ENCODE measurements at places on chromosomes 16 and 17.

DNA sequence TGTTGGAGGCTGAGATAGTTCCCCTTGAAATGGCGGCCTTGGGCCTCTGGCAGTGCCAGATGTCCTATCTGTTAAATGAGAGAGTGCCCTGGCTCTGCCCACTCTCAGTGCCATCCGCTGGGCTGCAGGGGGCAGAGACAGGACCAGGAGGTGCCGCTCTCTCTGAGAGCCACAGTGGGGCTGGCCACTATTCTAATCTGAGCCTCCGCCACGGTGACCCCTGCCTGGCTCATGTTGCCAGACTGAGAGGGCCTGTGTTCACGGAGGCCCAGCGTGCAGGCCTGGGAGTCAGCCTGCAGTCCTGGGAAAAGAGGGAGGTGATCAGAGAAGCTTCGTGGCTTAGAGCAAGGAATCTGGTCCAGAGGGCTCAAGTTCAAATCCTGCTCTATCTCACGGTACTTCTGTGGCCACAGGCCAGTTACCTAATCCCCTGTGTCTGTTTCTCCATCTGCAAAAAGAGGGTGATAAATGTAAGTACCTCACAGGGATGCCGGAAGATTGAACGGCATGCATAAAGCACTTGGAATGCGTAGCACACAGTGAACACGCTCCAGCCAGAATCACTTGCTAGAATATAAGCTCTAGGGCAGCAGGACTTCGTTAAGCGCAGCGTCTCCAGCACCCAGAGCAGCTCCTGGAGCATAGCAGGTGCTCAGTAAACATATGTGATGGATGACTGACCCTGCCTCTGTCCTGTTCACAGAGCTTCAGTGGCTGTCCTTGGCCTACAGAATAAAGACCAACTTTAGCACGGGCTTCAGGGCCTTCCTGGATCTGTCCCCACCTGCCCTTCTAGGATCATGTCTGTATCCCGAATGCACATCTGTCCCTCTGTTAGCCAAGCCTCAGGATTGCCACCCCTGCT lies 6.3 kb downstream of the ATP2A3 start:
- no peak for DNase-seq

GRCh38 chr16:62933929-62934328 lies 897.7 kb upstream of the CDH8 start:
- DNase-seq = no peak

GRCh38 chr17:364766-365165 lies 12.2 kb upstream of the RPH3AL start:
- DNase-seq = no peak

DNA sequence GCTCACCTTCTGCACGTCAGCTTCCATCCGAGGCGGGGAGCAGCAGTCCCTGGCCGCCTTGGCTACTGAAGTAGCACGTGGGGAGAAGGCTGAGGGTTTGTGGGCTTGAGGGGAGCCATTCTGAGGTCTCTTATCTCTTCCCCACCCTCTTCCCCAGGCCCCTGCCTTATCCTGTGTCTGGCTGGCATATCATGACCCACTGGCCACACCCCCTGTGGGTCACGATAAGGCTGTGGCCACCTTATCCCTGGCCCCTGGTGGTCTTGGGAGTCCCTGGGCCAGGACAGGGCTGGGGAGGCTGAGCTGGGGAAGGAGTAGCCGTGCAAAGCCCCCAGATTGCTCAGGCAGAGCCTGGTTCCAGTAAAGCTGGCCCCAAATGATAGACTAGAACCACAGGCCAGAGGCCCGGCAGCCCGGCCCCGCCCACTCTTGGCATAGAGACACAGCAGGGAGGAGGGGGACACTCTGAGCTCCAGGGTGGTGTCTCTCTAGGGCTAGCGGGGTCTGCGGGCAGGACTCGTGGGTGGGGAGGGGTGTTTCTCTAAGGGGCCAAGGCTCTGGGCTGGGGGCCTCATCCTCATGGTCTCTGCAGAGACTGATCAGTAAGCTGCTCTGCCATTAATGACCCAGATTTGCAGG lies 7.6 kb downstream of the SPNS2 start:
- DNase-seq = no peak

- DNase-seq = no peak
These were observed 1.7 kb downstream of the METRNL start for GRCh38 chr17:83080858-83081683.

- no peak for DNase-seq
These were observed 470 bp downstream of the MLYCD start for GRCh38 chr16:83899272-83899897.

DNA sequence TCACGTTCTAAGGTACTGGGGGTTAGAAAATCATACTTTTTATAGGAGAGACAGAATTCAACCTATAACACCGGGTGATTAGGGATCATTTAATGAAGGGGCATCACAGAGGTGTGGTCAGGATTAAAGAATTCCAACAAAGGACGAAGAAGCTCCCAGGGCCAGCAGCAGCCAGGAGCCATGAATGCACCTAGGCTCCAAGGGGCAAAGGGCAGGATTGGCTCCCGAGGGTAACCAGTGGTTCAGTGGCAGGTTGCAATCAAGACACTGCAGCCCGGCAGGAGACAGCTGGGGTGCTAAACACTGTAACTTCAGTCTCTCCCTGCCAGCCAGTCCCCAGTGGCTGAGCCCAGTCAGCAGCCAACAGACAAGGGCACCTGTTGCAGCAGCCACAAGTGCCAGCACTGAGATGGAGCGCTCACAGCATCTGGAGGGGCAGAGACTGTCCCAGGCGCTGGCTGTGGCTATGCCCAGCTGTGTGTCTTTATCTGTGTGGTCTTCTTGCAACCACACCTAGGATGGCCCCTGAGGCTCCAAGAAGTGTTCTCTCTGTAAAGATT lies 23.9 kb downstream of the DHRS7C start:
- DNase-seq = no peak

DNA sequence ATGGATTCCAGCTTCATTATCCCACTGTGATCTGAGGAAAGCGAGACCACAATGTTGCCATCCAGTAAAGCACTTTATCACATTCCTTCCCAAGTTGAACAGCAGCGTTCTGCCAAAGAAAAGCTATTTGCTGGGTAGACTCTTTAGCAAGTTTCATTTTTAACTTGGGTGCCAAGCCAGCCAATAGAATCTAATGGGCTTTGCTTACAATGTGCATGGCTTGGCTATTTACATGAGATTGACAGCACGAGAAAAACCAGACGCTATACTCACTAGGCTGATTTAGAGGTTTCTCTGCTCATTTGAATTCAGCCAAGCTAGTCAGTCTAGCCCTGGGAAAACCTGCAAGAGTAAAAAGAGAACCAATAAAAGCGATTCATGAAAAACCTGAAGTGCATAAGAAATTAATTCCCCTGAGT lies 108.9 kb downstream of the CDH13 start:
- DNase-seq = peak; percentile 24

DNA sequence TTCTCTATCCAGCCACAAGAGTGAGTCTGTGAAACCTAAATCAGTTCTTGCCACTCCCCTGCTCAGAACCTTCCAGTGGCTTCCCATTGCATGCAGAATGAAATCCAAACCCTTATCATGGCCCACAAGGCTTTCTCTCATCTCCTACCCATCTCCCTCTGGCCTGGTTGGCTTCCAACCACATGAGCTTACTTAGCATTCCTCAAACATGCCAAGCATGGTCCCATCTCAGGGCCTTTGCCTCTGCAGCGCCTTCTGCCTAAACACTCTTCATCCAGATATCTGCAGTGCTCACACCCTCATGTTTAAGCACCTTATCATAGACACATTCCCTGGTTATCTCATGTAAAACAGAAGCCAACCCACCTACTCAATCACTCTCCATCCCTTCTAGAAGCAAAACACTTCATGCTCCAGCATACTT lies 15.5 kb downstream of the TK2 start:
- no peak for DNase-seq

GRCh38 chr17:58402047-58402446 lies 15.3 kb downstream of the RNF43 start:
- DNase-seq = no peak

DNA sequence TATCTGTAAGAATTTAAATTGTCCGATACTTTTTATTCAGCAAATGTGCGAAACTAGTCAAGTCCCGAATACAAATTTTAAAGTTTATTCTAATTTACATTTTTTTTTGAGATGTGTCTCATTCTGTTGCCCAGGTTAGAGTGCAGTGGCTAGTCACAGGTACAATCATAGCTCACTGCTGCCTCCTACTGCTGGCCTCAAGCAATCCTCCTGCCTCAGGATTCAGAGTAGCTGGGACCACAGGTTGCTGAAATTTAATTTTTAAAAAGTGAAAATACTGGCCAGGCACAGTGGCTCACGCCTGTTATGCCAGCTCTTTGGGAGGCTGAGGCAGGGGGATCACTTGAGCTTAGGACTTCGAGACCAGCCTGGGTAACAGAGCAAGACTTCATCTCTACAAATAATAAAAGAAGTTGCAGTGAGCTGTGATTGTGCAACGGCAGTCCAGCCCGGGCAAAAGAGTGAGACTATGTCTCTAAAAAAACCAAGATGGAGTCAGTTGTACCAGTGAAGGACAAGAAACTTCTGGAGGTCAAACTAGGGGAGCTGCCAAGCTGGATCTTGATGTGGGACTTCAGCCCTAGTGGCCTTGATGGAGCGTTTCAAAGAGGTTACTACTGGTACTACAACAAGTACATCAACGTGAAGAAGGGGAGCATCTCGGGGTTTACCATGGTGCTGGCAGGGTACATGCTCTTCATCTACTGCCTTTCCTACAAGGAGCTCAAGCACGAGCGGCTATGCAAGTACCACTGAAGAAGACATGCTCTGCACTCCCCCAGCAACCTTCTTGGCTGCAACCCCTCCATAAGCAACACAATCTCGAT lies 5.6 kb downstream of the POLG2 start:
- no peak for DNase-seq

- no peak for DNase-seq
These were observed 42.0 kb downstream of the PSMD12 start for GRCh38 chr17:67324330-67324729.

GRCh38 chr16:51040637-51041036 lies 110.4 kb downstream of the SALL1 start:
- no peak for DNase-seq

GRCh38 chr17:17609121-17609520 lies 17.6 kb upstream of the PEMT start:
- no peak for DNase-seq

DNA sequence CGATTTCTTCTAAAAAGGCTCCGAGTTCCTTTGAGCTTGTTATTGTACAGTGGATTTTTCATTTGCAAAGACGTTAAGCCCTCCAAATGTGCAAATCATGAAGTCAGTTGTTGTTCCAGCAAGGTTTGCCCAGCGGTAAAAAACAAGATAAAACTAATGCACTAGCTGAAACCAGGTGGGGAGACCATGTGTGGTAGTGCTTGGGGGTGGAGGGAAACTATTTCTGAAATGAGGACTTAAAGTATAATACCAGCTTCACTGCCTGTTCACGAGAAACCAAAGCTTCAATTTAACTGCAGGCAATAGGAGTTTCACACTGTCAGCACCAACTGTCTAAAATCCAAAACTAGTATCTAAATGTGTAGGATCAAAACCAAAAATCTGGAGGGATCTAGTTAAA lies 22.3 kb downstream of the SMARCE1 start:
- DNase-seq = no peak

DNA sequence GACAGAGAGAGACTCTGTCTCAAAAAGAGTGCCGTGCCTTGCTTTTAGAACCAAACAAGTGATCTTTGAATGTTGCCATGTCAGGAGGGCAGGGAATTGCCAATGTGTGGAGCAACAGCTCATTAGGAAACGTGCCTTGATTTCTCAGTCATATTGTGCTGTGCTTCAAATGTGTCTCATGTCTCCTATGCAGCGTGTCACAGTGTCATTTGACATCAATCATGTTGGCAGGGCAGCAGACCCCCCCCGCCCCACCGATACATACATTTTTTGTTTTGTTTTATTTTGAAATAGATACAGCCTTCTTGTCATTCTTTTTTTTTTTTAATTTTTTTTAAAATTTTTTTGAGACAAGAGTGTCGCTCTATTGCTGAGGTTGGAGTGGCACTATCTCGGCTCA lies 22.1 kb downstream of the MRC2 start:
- DNase-seq = no peak

DNA sequence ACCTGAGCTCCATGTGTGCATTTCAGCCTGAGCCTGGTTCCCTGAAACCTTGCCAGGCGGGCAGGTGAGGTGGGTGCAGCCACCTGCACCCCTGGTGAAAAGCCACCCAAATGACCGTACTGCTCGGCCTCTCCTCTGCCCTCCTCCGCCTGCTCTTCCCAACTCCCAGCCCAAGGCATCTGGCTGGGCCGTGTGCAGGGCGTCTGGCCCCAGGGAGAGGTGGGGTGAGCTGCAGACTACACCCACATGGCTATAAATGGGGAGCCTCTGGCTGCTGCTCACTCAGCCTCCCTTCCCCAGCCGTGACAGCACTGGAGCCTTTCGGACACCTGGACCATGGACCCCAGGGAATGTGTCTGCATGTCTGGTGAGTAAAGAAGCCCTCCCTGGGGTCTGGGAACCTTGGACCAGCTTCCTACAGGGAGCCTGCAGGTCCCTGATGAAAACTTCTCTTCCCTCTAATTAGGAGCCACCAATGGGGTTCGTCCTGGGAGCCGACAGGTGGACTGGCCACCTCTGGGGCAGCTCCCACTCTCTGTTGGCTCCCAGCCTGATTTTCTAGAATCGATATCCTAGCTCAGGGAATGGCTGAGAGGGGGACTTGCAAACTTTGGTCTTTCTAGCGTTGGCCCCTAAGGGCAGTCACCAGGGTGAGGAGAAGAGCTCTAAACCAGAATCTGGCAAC lies at the start of gene MT4:
MT4 (plus strand) TSS at position 281 of the 685 bp plus-strand sequence; CDS start at position 337, 56 bp downstream.
- no peak for DNase-seq

DNA sequence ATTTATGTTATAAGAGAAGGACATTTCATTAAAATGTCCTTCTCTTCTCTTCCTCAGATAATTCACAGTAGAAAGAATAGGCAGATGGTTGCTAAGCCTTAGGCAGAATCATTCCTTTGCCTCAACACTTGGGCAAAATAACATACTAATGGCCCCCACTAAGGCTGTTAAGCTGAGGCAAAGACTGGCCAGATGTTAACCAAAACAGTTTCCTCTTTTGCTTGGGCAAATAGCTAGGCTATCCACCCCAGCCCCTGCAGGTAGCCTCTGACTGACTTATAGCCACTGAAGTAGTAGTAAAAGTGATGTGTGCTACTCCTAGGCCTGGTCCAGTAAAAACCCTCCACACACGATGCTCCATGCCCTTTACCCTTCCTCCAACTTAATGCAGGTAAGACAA lies 55.2 kb downstream of the SPAG9 start:
- no peak for DNase-seq

- DNase-seq = no peak
These were observed 550 bp upstream of the RNF213 start for GRCh38 chr17:80260069-80260535.

- DNase-seq = no peak
These were observed 23.6 kb upstream of the ENPP7 start for GRCh38 chr17:79706931-79707850.

GRCh38 chr16:24270721-24271442 lies 14.7 kb downstream of the CACNG3 start:
- no peak for DNase-seq

GRCh38 chr17:67569015-67569451 lies 148.7 kb upstream of the NOL11 start:
- DNase-seq = no peak

GRCh38 chr17:14044702-14045101 lies 24.6 kb upstream of the COX10 start:
- DNase-seq = no peak
